Activated CD4-positive, alpha-beta T cell treated with anti-CD3 and anti-CD28 coated beads, Interleukin-2, amount 50 U/mL, for 1 hour (primary cell): ENCODE measurements at places on chromosomes 6 and 20.

DNA sequence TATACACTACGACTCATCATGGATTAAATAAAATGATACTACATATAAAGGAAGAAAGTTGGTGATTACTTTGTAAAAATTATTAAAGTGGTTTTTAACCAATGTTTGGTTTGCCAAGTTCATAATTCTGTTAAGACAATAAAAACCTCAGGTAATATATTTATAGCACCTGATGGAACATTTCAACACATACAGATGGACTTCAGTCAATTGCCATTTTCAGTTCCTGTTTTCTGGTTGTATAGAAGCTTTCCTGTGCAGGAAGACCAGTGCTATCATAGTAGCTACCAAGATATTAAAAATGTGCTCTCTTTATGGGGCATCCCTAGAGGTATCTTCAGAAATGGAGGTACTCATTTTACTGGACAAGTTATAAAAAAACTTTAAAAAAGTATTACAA lies 1686.4 kb downstream of the GRIK2 start:
- DNase-seq: no peak

GRCh38 chr6:110389689-110390382 lies 25.5 kb downstream of the DDO start:
- no peak for DNase-seq

- DNase-seq: no peak
Observed at GRCh38 chr20:24696396-24696795, 227.0 kb downstream of the SYNDIG1 start.

GRCh38 chr20:3749689-3750531 lies 17.4 kb downstream of the HSPA12B start:
- peak; percentile 17 for DNase-seq

- DNase-seq: no peak
Observed at GRCh38 chr6:130760006-130760405, 67.2 kb upstream of the SMLR1 start.

DNA sequence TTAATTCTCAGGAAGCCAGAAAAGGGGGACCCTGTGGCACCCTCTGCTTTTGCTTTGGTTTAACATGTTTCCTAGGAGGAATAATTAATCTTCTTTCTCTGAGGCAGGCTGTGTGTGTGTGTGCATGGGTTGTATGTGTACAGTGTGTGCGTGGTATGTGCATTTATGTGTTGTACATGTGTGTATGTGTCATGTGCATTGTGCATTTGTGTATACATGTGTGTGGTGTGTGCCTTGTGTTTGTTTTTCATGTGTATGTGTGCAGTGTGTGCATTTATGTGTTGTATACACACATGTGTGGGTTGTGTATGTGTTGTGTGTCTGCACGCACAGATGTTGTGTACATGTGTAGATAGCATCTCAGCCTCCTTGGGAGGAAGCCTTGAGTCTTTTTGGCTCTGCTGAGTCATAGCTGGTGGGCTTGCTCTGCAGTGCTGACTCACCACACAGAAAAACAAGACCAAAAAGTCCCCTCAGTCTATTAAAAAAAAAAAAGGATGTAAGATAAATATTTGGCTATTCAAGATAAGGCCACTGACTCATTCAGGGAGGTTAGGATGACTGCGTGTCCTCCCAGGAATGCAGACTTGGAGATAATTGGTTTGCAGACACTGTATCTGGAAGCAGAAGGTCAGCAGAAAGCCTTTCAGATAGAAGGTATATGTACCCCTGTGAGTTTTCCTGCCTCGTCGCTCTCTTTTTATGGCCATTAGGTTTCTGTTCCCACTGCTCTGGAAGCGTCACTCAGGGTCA lies 58.6 kb downstream of the SYNJ2 start:
- no peak for DNase-seq

DNA sequence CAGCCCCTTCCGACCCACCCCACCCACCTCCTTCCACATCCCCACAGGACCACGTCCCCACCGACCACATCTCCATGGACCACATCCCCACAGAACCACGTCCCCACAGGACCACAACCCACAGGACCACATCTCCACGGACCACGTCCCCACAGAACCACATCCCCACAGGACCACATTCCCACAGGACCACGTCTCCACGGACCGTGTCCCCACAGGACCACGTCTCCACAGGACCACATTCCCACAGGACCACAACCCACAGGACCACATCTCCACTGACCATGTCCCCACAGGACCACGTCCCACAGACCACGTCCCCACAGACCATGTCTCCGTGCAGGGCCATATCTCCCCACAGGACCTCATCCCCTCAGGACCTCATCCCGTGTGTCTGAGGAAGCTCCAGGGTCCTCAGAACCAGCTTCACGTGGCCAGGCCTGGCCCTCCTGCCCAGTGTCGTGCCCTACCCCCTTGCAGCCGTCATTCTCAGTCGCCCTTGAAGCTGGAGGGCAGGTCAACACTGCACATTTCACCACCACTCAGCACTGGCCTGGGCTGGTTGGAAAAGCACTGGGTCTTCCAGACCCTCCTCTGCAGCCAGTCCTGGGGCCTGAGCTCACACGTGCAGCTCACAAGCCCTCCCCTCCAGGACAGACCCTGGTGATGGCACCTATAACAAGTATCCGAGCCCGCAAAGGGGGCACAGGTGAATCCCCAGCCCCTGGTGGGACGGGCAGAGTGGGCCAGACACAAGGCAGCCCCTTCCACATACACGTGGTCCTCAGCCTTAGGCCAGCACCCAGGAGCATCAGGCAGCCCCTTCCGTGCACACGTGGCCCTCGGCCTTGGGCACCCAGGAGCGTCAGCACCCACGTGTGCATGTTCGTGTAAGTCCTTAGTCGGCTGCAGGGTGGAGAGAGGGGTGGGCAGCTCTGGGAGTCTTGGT lies 3.9 kb downstream of the CHRNA4 start:
- no peak for DNase-seq

- DNase-seq: peak; percentile 7
Observed at GRCh38 chr20:26209171-26209941, 512.7 kb upstream of the ZNF337 start.

DNA sequence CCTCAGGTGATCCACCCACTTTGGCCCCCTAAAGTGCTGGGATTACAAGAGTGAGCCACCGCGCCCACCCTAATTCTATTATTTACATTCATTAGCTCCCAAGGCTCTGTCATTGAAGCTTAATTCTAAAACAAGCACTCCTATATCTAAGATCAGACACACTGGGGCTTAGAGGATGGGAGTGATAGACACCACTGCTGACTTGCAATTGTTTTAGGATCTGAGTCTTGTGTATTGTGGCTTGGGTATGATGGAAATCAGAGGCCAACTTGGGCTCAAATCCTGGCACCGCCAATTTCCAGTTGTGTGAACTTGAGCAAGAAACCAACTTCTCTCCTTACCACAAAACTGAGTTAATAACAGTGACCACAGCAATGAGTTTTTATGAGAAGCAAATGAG lies 34.7 kb downstream of the MTRES1 start:
- no peak for DNase-seq

DNA sequence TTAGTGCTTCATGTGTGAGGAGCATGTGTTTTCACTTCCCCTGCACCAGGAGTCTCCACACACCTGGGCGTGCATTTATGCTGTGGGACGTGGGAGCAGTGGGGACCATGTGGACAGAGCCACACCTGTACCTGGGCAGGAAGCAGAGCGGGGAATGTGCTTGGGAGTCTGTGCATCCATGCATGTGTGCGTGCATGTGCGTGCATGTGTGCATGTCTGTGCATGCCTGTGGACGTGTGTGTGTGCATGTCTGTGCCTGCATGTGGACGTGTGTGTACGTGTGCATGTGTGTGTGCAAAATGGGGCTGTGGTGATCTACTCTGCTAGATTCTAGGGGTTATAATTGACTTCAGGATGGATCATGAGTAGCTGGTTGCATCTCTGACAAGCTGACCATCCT lies 224.0 kb upstream of the GMDS start:
- DNase-seq: no peak

- no peak for DNase-seq
Observed at GRCh38 chr6:3742076-3742425, 9.5 kb downstream of the PXDC1 start.

GRCh38 chr6:70708448-70708847 lies 40.8 kb downstream of the SMAP1 start:
- no peak for DNase-seq

DNA sequence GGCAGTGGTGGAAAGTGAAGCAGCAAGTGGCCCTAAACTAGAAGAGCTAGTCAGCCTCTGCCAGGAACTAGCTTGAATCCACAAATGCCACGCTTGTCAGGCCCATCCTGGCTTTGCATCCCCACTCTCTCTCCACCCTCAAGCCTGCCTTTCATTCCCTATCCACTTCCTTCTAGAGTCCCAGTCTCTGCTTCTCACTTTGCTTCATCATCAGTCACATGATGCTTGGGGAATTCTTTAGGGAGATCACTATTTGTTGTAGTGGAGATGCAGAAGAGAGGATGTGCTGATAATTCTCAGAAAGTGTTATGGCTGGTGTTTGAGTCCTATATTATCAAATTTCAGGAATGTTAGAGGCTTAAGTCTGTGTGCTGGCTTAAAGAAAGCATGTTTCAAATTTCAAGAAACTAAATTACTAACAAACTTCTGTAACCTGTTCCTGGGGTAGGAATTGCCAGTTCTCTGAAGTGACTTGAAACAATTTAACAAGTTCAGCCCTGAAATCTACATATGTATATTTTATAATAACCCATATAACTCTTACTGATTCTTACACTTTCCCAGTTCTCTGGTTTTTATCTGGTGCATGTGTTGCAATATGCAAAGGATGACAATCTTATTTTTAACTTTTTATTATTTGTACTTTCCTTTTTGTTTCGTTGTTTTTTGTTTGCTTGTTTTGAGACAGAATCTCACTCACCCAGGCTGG lies 7.5 kb downstream of the TRIM39 start:
- DNase-seq: no peak

- no peak for DNase-seq
Observed at GRCh38 chr20:63425846-63426485, 46.5 kb downstream of the KCNQ2 start.

DNA sequence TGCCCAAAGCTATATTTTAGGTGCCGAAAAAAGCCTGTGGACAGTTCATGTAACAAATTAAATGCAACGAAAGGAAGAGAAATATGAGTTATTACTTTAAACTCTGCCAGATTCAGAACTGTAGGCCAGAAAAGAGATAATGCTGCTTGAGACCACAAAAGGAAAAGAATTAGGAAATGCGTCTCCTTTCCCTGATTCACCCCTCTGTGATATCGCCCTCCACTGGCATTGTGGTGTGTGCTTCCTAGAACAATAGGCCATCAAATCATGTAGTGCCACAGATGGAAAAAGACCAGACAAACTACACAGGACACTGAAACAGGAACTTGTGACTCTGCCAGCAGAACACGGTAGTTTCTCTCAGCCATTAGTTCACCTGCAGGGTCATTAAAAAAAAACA lies 14.7 kb upstream of the LAMA4 start:
- no peak for DNase-seq
